ENCODE measurements at places on chromosomes 5 and 9.

GRCh38 chr5:96924016-96924443 lies 11.8 kb upstream of the LNPEP start:
- no peak for DNase-seq

DNA sequence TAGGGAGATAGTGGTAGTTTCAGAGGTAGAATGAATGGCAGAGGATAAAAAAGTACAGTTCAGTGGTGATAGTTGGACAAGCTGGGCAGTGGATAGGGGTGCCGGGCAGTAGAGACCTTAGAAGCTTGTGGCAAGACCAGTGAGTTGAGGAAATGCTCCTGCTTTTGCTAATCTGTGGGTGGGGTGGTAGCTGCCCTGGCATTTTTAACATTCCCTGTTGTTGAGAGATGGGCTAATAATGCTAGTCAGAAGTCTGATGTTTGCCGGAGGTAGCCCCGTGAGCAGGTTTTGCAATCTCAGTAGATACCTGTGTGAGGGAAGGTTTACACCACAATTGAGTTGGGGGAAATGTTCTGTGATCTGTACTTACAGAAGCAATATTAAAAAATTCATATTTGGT lies 91.1 kb downstream of the TRIO start:
- no peak for DNase-seq

DNA sequence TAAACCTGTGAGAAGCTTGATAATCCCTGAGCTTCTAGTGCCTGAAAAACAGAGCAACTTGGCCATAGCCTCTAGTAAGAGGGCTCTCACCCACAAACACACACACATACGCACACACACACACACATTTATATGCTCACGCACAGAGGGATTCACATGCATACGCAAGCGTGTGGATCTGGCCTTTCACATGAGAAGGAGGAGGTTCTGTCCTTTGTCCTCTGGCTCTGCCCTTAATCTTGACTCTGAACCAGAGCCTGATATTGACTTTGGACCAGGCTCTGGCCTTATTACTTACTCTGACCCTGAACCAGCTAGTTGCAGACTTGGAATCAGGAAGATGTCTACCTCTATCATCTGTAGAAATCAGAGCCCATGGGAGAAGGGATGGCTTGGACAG lies 10.0 kb upstream of the P4HA2 start:
- no peak for DNase-seq

GRCh38 chr5:142717582-142718215 lies 31.8 kb upstream of the FGF1 start:
- no peak for DNase-seq

GRCh38 chr9:129685220-129685932 lies 19.9 kb downstream of the PRRX2 start:
- DNase-seq = no peak

DNA sequence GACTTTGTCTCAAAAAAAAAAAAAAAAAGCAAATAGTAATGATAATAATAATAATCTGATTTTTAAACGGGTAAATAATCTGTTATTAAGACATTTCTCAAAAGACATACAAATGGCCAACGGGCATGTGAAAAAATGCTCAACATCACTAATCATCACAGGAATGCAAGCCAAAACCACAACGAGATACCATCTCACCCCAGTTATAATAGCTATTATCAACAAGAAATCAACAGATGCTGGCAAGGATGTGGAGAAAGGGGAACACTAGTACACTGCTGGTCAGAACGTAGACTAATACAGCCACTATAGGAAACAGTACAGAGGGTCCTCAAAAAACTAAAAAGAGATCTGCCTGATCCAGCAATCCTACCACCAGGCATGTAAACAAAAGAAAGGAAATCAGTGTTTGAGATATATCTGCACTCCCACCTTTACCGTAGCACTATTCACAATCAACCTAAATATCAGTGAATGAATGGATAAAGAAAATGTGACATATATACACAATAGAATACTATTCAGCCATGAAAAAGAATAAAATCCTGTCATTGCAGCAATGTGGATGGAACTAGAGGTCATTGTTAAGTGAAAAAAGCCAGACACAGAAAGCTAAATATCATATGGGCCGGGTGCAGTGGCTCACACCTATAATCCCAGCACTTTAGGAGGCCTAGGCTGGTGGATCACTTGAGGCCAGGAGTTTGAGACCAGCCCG lies 24.9 kb downstream of the VAV2 start:
- DNase-seq = no peak

GRCh38 chr5:165152058-165152457 lies 1646.6 kb downstream of the MAT2B start:
- DNase-seq = no peak

DNA sequence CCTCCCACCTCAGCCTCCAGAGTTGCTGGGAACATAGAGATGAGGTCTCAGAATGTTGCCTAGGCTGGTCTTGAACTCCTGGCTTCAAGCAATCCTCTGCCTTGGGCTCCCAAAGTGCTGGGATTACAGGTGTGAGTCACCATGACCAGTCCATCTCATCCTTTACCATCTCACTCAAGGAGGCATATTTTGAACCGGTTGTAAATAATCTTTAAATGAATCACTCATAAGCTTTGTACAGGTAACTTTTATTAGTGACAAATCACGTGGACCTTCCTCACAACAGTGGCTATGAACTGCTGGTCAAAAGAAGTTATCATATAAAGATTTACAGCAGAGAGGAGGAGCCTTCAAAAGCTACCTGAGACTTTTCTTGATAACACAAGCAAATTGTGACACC lies 70.7 kb downstream of the RFK start:
- no peak for DNase-seq

- no peak for DNase-seq
Observed at GRCh38 chr9:134592819-134593200, 48.8 kb upstream of the COL5A1 start.

GRCh38 chr9:113389451-113389850 lies 11.6 kb downstream of the ALAD start:
- no peak for DNase-seq

- DNase-seq = no peak
Observed at GRCh38 chr5:120507197-120507596, 43.1 kb downstream of the PRR16 start.

- DNase-seq = no peak
Observed at GRCh38 chr9:76912636-76913275, 6.8 kb upstream of the PRUNE2 start.

- no peak for DNase-seq
Observed at GRCh38 chr9:5628183-5628529, 751 bp upstream of the RIC1 start.

All from left forelimb (tissue), 1 donor.